ENCODE measurements at places on chromosomes 12 and 14.

GRCh38 chr12:2541631-2542204 is 253.1 kb upstream of the FKBP4 start:
- no peak for DNase-seq

DNA sequence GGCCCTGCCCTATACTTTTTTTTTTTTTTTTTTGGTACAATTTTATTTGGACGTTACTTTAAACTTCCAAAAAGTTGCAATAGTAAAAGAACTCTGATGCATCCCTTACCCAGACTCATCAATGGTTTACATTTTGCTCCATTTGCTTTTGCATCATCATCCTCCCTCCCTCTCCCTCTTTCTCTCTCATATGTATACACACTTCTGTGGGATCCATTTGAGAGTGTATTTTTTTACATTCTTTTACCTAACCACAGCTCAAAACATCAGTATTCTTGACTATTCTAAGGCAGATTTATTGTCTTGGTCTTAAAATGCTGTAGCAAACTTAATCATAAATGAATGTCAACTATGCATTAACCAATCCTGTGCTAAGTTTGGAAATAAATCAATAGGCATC is 111.6 kb downstream of the PRICKLE1 start:
- DNase-seq, result peak; percentile 20

DNA sequence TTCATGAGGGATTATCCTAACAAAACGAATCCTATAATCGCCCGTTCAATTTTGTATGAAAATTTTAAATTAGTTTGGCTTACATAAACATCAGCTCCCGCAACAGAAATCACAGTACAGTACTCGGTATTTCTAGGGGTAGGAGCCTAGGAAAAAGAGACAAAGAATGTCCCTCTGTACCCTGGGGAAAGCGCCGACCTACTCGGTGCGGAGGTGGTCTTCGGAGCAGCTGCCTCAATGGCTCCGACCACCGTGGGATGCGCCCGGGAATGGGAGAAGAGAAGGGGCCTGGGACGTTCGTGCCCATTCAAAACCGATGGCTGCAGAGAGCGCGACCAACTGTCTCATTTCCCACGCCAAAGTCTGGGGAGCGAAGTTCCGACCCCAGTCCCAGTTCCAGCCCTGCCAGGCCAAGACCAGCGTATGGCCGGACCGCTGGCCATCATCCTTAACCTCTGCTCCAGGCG is 618 bp downstream of the GNPNAT1 start:
- DNase-seq, result no peak

DNA sequence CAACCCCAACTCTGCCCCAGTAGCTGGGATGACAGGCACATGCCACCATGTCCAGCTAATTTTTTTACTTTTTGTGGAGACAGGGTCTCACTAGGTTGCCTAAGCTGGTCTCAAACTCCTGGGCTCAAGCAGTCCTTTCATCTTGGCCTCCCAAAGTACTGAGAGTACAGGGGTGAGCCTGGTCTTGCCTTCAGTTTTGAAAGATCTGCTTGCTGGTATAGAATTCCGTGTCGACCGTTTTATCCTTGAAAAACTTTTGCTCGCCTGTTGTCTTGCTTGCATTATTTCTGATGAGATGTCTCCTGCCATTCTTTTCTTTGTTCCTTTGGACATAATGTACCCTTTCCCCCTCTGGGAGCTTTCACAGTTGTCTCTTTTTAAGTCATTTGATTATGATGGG is 92.0 kb upstream of the DYNC1H1 start:
- no peak for DNase-seq

DNA sequence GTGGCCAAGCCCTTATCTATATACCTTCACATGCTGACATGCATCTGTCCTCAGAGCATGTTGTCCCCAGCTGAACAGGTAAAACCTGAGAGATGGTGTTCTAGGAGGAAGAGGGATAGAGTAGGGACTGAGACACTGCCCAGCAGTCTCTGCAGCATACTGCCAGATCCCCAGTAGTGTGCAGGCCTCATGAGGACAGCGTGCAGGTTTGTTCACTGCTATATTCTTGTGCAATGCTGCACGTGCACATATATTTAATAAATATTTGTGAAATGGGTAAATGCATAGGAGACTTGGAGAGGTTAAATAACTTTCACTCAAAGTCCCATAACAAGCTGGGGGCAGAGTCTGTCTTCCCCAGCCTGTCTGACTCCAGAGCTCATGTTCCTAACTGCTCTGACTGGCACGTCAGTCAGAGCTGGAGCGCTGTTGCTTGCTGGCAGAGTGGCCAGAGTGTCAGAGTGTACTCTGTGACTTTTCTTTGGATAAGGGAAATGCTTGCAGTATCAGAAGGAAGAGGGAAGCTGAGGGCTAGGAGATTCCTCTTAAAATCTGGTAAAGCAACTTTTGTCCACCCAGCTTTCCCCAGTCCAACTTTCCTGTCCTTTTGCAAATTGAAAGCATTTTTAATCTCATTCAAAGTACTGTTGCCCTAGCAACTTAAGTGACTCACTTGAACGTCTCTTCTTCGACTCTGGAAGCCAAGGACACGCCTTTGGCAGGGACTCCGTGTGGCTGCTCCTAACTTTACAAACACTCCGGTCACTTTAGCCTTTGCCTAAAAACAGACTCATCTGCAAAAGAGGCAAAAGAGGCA is 14.9 kb upstream of the POLR3B start:
- peak; percentile 82 for DNase-seq

DNA sequence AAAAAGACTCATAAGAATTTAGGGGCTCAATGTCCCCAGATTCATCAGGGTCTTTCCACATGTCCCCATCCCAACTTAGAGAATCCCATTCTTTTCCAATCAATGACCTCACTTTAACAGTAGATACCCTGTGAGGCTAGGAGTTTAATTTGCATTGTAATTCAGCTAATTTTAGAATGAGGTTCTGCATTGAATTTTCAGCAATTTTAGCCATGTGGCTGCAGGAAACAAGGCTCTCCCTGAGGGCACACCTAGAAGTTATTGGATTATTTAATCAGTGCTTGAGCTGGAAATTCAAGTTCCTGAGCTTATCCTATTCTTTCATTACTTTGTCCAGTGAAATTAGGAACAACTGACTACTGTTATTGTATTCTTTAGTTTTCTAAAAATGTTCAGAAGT is 433.8 kb downstream of the ADAMTS20 start:
- DNase-seq, result no peak

All from GM03348 (cell line).